ENCODE measurements at places on chromosomes 1 and 21. TPM values are rescaled to one million over a fixed set of nuclear protein-coding genes. Genes with fewer than 3 reads are reported as not detected.

BTBD19 gene
- total RNA-seq = 1.9 TPM

CGN gene
- total RNA-seq = 30.9 TPM

GBP7 gene
- total RNA-seq = not detected

S100A7A gene
- not detected for total RNA-seq

PLA2G2C gene
- not detected for total RNA-seq

PALMD gene
- total RNA-seq = not detected

NT5C1A gene
- not detected for total RNA-seq

PLEKHA6 gene
- 2.1 TPM for total RNA-seq

SLC41A1 gene
- 19.7 TPM for total RNA-seq

GPR153 gene
- total RNA-seq = 9.6 TPM

NIBAN1 gene
- total RNA-seq = 6.0 TPM

SIKE1 gene
- total RNA-seq = 75.5 TPM

SLC2A5 gene
- total RNA-seq = not detected

UMODL1 gene
- total RNA-seq = not detected

MYOG gene
- not detected for total RNA-seq

TEKT2 gene
- 0.20 TPM for total RNA-seq

ATXN7L2 gene
- 17.3 TPM for total RNA-seq

MEX3A gene
- total RNA-seq = 64.6 TPM

CCDC185 gene
- not detected for total RNA-seq

CLIC6 gene
- total RNA-seq = 0.90 TPM

MRPL39 gene
- total RNA-seq = 58.8 TPM

OR2L2 gene
- total RNA-seq = 0.11 TPM

C1orf226 gene
- total RNA-seq = 11.5 TPM

KCNT2 gene
- 8.4 TPM for total RNA-seq

LAPTM5 gene
- total RNA-seq = 0.15 TPM

FCER1A gene
- total RNA-seq = not detected

SERPINC1 gene
- total RNA-seq = not detected

TMEM240 gene
- total RNA-seq = 7.7 TPM

LRRC38 gene
- 0.72 TPM for total RNA-seq

SZT2 gene
- 16.8 TPM for total RNA-seq

WNT4 gene
- 0.72 TPM for total RNA-seq

KIF14 gene
- total RNA-seq = 18.2 TPM

KCND3 gene
- 0.15 TPM for total RNA-seq

COL8A2 gene
- total RNA-seq = 1.5 TPM

DIO1 gene
- not detected for total RNA-seq

EDN2 gene
- 0.22 TPM for total RNA-seq

HSD11B1 gene
- not detected for total RNA-seq

ANKRD13C gene
- 21.1 TPM for total RNA-seq

CCDC17 gene
- total RNA-seq = 1.9 TPM

CYP4A11 gene
- total RNA-seq = not detected

CACNA1S gene
- total RNA-seq = 0.04 TPM

ST6GALNAC3 gene
- total RNA-seq = 11.2 TPM

F13B gene
- total RNA-seq = not detected

TNFRSF9 gene
- not detected for total RNA-seq

RXFP4 gene
- not detected for total RNA-seq

ANGPTL3 gene
- not detected for total RNA-seq

NBPF14 gene
- total RNA-seq = 4.9 TPM

TCHH gene
- total RNA-seq = not detected

SLC1A7 gene
- not detected for total RNA-seq

RAB25 gene
- 42.8 TPM for total RNA-seq
